Right ventricle myocardium inferior (tissue), 1 donor: ENCODE measurements at places on chromosomes 2 and 18. TPM values are rescaled to one million over a fixed set of nuclear protein-coding genes. Genes with fewer than 3 reads are reported as not detected.

Gene IL1R1
- total RNA-seq, result 26.6 TPM

Gene PLGLB2
- 2.0 TPM for total RNA-seq

Gene RPRD1A
- total RNA-seq, result 45.5 TPM

Gene TDRD15
- not detected for total RNA-seq

Gene GDF7
- 0.46 TPM for total RNA-seq

Gene SERPINB5
- total RNA-seq, result not detected

Gene DCDC2C
- not detected for total RNA-seq

- DNase-seq, result no peak
Measured at GRCh38 chr18:28560331-28560730, 383.4 kb upstream of the CDH2 start.

DNA sequence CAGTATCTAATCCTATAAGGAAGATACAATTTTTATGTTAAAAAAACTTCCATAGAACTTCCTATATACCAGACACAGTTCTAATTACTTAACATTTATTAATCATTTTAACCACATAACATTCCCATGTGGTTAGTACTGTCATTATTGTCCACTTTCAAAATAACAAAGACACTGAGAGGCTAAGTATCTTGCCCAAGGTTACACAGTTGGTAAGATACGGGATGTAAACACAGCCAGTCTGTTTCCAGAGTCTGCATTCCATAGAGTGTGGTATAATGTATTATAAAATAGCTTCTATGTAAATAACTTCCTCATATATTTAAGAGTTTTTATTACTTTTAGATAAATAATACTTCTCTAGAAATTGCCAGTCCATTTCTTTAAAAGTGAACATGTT is 383.3 kb upstream of the ETAA1 start:
- DNase-seq, result no peak

DNA sequence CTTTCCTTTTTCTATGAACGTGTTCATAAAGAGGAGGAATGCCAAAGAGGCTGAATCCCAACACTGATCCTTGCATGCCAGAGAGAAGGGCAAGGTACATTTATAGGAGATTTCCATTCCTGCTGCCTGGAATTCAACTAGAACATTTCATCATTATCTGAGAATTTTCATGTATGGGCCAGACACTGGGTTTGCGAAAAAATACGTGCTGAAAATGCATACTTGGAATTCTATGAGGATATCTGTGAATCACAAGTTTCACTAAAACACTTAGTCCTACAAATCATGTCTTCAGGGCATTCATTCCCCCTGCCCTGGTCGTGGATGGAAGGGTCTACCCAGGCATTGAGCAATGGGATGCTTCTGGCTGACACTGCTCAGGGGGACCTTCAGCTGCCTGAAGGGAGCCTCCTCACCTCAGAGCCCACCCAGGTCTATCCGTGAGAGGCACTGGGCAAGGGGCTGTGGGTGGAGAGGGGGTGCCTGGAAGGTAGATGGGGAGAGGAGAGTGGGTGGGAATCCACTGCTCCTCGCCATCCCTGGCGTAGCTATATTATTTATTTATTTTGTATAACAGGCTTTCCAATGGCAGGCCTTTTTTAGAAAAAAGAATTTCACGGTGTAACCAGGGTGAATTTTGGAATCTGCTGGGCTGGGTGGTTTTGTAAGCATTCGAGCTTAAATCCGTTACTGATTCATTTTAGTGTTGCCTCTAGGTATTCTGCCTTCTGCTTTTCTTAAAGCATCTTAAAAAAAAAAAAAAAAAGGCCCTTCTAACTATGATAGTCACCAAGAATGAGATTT is 560.6 kb upstream of the ID2 start:
- no peak for DNase-seq

GRCh38 chr2:60351802-60352201 is 201.7 kb downstream of the BCL11A start:
- no peak for DNase-seq

DNA sequence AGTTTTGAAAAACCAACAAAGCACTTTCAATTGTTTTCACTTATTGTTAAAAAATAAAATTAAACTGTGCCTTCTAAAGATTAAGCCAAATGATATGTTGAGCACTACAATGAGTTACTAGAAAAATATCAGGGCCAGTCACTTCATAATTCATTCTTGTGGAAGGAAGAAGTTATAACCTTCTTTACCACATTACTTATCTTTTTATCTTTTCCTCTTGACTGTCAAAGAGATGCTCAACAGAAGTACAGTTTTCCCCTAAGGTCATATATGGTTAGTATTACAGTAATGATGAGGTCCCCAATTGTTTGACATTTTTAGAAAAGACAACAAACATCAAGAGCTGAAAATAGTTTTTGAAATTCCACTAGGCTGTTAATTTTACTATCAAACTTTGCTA is 9.4 kb downstream of the PELI1 start:
- no peak for DNase-seq

DNA sequence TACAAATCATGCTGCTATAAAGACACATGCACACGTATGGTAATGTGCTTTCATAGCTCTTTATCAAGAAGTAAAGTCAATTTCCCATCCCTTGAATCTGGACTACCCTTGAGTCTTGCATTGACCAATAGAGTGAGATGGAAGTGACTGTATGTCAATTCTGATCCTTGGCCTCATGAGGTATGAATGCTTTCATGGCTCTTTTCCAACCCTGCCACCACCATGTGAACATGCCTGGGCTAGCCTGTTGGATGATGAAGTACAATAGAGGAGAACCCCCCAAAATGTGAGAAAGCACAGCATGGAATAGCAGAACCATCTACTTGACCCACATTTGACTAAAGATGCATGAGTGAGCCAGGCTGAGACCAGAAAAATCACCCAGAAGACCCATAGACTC is 237.0 kb downstream of the NYAP2 start:
- no peak for DNase-seq

GRCh38 chr2:12930391-12930790 is 213.7 kb downstream of the TRIB2 start:
- DNase-seq, result no peak

DNA sequence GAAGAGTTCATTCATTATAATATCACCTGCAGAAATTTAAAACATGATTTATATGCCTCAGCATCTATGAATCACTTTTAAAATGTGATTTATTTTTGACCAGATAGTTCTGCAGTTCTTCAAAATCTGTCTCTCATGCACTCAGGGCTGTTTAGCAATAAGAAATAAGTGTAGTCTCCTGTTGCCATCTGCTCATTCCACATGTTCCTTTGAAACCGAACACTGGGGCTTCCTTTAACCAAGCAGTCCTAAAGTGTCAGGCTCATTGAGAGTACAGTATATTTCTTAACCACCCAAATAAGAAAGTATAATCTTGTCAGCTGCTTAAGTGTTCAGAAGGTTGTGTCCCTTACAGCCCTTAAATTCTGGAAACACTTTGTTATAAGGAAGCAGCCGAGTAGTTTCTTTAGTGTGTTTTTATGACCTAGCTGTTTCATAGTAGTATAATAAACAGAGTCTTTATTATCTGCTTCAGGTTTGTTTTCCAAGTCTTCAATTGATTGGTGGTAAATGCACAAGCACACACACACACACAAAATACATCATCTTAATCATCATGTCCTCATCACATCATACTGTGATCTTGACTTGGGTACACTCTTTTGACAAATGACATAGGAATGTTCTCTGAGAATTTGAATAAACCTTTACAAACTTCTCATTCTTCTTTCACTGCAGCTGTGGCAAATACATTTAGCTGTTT is 10.4 kb downstream of the WDR7 start:
- DNase-seq, result no peak

- no peak for DNase-seq
Measured at GRCh38 chr2:3970791-3971651, 267.6 kb downstream of the DCDC2C start.

- no peak for DNase-seq
Measured at GRCh38 chr2:208256192-208256782, 1.4 kb upstream of the IDH1 start.

DNA sequence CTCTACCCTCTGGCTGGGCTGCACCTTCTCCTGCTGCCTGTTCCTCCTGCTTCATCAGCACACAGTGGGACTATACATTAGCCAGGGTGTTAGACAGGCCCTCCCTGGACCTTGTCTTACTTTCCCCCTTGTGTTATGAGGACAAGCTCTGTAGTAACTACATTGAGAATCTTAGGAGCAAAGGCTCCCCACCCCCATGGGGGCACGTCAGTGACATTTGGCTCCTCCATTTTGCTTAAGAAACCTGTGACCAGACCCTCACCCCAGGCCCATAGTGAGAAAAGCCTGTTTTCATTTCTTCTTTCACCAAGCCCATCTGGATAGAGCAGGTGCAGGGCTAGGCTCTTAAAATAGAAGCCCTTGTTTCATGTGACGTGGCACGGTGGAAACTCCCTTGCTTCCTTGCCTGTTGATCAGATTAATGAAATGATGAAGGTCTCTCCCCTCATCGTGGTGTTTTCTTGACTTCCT is 146.7 kb downstream of the RPIA start:
- no peak for DNase-seq

GRCh38 chr18:51425475-51425874 is 228.0 kb upstream of the MEX3C start:
- DNase-seq, result no peak

- DNase-seq, result peak; percentile 84
Measured at GRCh38 chr2:20071397-20072383, 20.3 kb upstream of the LAPTM4A start.
